ENCODE measurements at places on chromosomes 2 and 18.

GRCh38 chr18:62510789-62511188 is 12.0 kb upstream of the ZCCHC2 start:
- H3K4me3 ChIP-seq: no peak overlapping the region
- peaks cover 4% of the 10 kb centered on the region for H3K27me3 ChIP-seq
- DNase-seq: no peak
- no peak overlapping the region for H3K27ac ChIP-seq
- H3K36me3 ChIP-seq: peaks cover 2% of the 10 kb centered on the region

DNA sequence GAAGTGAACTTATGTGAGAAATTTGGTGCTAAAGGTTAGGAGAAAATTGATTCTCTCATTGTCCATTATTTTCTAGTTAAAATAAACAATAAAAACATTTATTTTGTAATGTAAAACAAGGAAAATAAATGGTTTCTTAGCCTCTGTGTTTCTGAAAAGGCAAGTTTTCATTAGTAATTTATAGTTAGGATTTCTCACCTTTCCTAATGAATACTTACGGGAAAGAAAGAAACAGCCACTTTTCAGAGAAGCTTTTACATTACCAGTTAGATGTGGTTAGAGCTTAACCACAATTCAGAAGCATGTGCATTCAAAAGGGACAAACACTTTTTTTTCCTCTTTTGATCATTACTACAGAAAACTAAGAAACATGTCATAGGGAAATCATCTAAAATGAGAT is 18.8 kb downstream of the NEMP2 start:
- H3K4me1 ChIP-seq: peaks cover 31% of the 10 kb centered on the region
- DNase-seq: no peak
- H3K27ac ChIP-seq: peak overlapping the region; percentile 43
- H3K27me3 ChIP-seq: no peaks in the 10 kb centered on the region
- H3K36me3 ChIP-seq: peaks cover 25% of the 10 kb centered on the region

- H3K27ac ChIP-seq: no peak overlapping the region
- no peaks in the 10 kb centered on the region for H3K36me3 ChIP-seq
These were observed 232.8 kb downstream of the DYM start for GRCh38 chr18:49227441-49228165.

DNA sequence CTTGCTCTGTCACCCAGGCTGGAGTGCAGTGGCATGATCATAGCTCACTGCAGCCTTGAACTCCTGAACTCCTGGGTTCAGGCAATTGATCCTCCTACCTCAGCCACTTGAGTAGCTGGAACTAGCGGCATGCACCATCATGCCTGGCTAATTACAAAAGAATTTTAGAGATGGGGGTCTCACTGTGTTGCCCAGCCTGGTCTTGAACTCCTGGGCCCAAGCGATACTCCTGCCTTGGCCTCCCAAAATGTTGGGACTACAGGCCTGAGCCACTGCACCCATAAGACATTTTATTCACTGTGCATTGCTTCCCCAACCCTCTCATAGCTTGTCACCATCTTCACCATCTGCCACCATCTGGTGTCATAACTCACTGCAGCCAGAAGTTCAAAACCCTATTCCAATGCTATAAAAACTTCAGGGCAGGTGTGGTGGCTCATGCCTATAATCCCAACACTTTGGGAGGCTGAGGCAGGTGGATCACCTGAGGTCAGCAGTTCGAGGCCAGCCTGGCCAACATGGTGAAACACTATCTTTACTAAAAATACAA is 78.7 kb downstream of the NCAPH start:
- no peak overlapping the region for H3K27ac ChIP-seq
- H3K4me3 ChIP-seq: no peak overlapping the region

DNA sequence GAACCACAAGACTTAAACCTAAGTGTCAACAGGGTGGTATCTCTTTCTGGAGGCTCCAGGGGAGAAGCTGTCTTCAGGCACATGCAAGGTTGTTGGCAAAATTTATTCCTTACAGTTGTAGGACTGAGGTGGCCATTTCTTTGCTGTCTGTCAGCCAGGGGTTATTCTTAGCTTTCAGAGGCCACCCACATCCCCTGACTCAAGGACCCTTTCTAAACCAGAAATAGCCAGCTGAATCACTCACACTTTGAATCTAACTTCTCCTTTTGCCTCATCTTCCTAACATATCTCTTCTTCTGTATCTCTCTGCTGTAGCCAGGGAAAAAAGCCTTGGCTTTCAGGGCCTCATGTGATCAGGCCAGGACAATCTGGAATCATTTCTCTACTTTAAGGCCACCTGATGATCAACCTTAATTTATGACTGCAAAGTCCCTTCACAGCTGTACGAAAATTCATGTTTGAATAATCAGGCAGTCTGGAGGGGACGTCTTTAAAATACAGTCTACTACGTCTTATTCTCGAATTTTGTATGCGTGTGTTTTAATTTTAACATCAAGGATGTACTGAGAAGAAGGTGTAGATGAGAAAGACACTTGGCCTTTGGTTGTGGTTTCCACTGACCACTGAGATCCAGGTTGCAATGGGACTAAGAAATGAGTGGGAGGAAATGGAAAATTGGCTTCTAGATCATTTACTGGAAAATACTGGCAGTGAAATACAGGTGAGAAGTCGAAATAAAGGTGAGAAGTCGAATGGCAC is 90.4 kb downstream of the DOCK10 start:
- H3K4me3 ChIP-seq: no peak overlapping the region
- H3K4me1 ChIP-seq: peaks cover 64% of the 10 kb centered on the region
- H3K36me3 ChIP-seq: no peaks in the 10 kb centered on the region

DNA sequence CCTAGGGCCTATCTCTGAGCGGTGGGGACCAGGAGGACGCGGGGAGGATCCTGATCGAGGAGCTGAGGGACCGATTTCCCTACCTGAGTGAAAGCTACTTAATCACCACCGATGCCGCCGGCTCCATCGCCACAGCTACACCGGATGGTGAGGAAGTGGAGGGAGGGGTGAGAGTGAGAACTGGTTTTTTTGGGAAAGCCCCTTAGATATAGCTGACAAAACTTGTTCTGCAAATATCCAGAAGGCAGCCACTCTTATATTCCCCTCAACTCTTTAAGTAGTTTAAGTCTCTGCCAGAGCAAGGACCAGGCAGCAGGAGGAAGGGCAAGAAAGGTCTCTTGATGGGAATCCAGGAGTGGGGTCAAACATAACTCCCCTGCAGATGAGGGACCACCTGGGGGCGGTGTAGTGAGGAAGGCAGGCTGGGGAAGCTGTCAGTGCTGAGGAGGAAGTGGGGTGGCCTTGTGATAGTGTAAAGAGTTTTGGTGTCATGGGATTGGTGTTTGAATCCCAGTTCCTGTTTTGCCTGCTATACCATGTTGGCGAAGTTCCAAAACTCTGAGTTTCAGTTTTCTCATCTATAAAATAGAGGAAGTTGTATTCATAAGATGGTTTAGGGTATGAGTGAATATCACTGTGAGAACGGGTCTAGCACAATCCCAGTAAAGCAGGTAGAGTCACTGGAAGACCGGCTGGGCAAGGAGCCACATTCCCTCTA is 3.4 kb downstream of the NAGK start:
- peaks cover 26% of the 10 kb centered on the region for H3K36me3 ChIP-seq
- H3K4me1 ChIP-seq: peaks cover 55% of the 10 kb centered on the region
- peak overlapping the region; percentile 82 for H3K27ac ChIP-seq
- H3K27me3 ChIP-seq: no peaks in the 10 kb centered on the region
- peak overlapping the region; percentile 75 for H3K4me3 ChIP-seq

DNA sequence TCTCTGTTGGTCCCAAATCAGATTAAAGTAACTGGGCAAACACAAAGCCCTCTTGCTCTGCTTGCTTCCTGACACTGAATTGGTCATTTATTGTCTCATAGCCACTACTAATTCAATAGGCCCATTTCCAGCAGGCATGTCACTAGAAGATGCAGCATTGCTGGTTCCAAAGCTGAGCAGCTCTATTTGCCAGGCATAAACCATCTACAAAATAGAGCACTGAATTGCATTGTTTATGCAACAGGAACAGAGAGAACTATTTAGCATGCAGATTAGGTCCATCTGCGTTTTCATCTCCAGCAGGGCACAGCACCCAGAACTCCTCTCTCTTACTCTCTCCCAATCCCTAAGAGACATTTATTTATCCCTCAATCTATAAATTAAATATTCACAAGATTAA is 227.6 kb downstream of the SUCLG1 start:
- H3K27ac ChIP-seq: no peak overlapping the region
- H3K4me3 ChIP-seq: no peak overlapping the region
- no peak for DNase-seq
- no peaks in the 10 kb centered on the region for H3K27me3 ChIP-seq
- no peaks in the 10 kb centered on the region for H3K4me1 ChIP-seq
- no peaks in the 10 kb centered on the region for H3K36me3 ChIP-seq

- H3K27ac ChIP-seq: no peak overlapping the region
- no peak overlapping the region for H3K4me3 ChIP-seq
- no peak for DNase-seq
These were observed 25.5 kb downstream of the ASB18 start for GRCh38 chr2:236238751-236239150.

DNA sequence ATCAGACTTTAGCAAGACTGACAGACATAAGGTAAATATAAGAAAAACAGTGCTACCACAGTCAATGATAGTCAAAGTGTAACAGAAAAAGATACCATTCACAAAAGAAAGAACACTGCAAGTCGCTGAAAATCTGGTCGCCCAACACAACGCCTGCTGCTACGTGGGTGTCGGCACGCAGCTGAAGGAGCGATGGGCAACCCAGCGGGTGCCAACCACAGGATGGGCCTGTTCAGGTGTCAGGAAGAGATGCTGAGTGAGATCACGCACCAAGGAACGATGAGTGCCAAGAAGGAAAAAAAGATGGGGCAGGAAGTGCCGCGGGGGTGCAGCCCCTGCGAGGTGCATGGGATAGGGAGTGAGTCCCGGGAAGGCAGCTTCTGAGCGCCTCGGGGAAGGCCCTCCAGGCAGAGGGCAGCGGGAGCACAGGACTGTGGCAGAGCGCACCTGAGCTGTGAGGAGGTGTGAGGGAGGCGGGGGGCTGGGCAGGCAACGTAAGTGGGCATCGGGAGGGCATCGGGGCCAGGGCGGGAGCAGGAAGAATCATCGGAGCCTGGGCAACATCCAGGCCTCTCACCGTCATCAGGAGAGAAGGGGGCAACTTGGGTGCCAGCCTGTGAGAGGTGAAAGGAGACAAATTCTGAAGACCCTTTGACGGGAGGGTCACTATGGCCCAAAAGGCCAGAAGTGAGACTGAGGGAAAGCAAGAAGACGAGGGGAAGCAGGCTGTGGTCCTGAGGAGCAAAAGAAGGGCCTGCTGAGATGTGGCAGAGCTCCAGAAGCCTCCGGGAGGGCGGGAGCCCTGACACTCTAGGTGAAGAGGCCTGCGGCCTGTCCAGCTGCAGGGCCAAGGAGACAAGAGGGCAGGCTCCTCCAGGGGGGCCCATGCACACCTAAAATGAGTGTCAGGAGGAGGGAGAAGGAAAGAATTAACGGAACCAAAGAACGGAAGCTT is 14.8 kb upstream of the MTERF4 start:
- no peak overlapping the region for H3K4me3 ChIP-seq
- H3K27ac ChIP-seq: no peak overlapping the region
- no peaks in the 10 kb centered on the region for H3K27me3 ChIP-seq

- H3K4me3 ChIP-seq: no peak overlapping the region
- H3K27ac ChIP-seq: no peak overlapping the region
- no peaks in the 10 kb centered on the region for H3K36me3 ChIP-seq
- peaks cover 5% of the 10 kb centered on the region for H3K27me3 ChIP-seq
- H3K4me1 ChIP-seq: no peaks in the 10 kb centered on the region
These were observed 50.6 kb downstream of the LYPD6B start for GRCh38 chr2:149089068-149089467.

DNA sequence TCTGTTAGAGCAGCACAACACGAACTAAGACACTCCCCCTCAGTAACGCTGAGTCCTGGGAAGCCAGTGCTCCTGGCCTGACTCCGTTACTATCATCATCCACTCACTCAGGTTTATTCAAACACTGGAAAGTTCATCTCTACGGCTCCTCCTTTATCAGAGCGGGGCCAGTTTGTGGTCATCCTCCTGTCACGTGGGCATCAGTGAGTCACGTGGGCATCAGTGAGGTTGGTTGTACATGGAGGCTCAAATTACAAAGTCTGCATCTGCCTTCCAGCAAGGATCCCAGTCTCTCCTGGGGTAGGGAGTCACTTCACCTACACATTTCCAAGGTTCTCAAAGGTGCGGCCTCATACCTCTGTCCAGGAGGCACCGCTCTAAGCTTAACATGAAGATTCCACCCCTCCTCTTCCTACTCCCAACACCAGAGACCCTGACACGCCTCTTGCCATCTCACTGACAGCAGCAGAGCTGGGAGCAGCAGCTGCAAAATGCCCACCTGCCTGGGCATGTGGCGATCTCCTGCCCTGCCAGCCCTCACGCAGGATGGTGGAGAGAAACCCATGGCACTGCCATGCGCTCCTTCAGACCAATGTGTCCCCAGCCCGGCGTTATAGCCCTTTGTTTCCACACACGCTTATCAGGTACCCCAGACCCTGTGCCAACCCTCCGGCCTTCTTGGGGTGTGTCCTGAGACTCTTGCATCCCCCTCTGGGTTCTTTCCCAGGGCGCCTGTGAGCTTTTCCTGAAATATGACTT is 99.2 kb upstream of the PTPRM start:
- H3K27ac ChIP-seq: no peak overlapping the region
- H3K27me3 ChIP-seq: no peaks in the 10 kb centered on the region
- no peaks in the 10 kb centered on the region for H3K4me1 ChIP-seq
- H3K36me3 ChIP-seq: no peaks in the 10 kb centered on the region
- no peak overlapping the region for H3K4me3 ChIP-seq
- DNase-seq: no peak

- no peak for DNase-seq
- no peak overlapping the region for H3K27ac ChIP-seq
- no peaks in the 10 kb centered on the region for H3K27me3 ChIP-seq
- H3K36me3 ChIP-seq: peaks cover 79% of the 10 kb centered on the region
- H3K4me3 ChIP-seq: no peak overlapping the region
These were observed 24.1 kb downstream of the SMARCAL1 start for GRCh38 chr2:216436383-216436782.

- H3K27ac ChIP-seq: no peak overlapping the region
- H3K27me3 ChIP-seq: no peaks in the 10 kb centered on the region
- H3K36me3 ChIP-seq: no peaks in the 10 kb centered on the region
- no peaks in the 10 kb centered on the region for H3K4me1 ChIP-seq
These were observed 728.4 kb downstream of the MBD2 start for GRCh38 chr18:53496028-53496427.

GRCh38 chr2:33897741-33898140 is 298.6 kb upstream of the FAM98A start:
- no peak overlapping the region for H3K27ac ChIP-seq
- no peaks in the 10 kb centered on the region for H3K4me1 ChIP-seq
- no peaks in the 10 kb centered on the region for H3K27me3 ChIP-seq
- no peaks in the 10 kb centered on the region for H3K36me3 ChIP-seq

- no peaks in the 10 kb centered on the region for H3K36me3 ChIP-seq
- peaks cover 36% of the 10 kb centered on the region for H3K27me3 ChIP-seq
- H3K4me1 ChIP-seq: peaks cover 7% of the 10 kb centered on the region
- H3K27ac ChIP-seq: no peak overlapping the region
- H3K4me3 ChIP-seq: no peak overlapping the region
- no peak for DNase-seq
These were observed 1.4 kb downstream of the NRP2 start for GRCh38 chr2:205683502-205684367.

- no peak for DNase-seq
- no peak overlapping the region for H3K4me3 ChIP-seq
- no peaks in the 10 kb centered on the region for H3K36me3 ChIP-seq
- no peaks in the 10 kb centered on the region for H3K4me1 ChIP-seq
- H3K27ac ChIP-seq: no peak overlapping the region
These were observed 158.9 kb downstream of the VAPA start for GRCh38 chr18:10072671-10073175.

- no peak overlapping the region for H3K27ac ChIP-seq
- no peaks in the 10 kb centered on the region for H3K4me1 ChIP-seq
- no peaks in the 10 kb centered on the region for H3K27me3 ChIP-seq
- no peak overlapping the region for H3K4me3 ChIP-seq
- no peak for DNase-seq
These were observed 271.3 kb upstream of the SLC8A1 start for GRCh38 chr2:40723194-40723593.

GRCh38 chr18:76494231-76495005 is 624 bp downstream of the ZNF516 start:
- H3K27me3 ChIP-seq: peaks cover 35% of the 10 kb centered on the region
- no peak overlapping the region for H3K27ac ChIP-seq
- H3K36me3 ChIP-seq: no peaks in the 10 kb centered on the region
- peak; percentile 11 for DNase-seq
- peaks cover 42% of the 10 kb centered on the region for H3K4me1 ChIP-seq

Measured in CD4-positive, CD25-positive, alpha-beta regulatory T cell (primary cell).